Fibroblast of skin of abdomen (primary cell): ENCODE measurements at places on chromosomes 2 and 18.

DNA sequence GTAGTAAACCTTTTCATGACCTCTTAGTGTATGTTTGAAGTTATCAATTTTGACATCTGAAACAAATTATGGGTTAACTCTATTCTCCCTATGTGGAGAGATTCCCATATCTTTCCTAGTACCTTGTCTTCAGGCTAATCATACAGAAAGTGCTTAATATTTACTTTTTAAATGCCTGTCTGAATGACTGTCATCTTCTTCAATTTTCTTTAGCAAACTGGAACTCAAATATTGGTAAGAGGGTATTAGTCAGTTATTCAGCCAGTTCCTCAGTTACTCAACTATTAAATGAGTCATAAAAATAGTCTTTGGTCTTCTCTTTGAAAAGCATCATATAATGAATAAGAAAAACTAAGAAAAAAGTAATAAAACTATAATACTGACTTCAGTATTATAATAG is 1038.0 kb upstream of the PIK3C3 start:
- peak; percentile 65 for DNase-seq

DNA sequence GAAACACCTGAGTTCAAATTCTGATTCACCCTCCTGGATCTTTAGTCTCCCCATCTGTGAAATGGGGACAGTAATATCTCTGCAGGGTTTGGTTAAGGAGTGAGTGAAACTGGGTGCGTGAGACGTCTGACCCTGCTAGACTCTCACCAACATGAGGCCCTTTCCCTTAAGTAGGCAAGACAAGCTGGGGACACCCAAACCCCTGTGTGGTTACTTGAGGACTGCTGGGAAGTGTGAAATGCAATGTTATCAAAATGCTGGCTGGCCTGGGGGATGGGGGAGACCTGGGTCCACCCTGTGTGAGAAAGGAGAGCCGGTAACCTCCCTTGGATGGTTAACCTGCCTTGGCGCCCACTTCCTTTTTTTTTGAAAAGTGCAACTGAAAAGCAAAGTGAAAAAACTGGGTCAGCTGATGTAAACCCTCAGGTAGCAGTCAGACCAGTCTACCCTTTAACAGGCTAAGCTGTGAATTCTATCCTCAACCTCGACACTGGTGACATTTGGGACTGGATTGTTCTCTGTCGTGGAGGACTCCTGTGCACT is 82.3 kb downstream of the INPP5D start:
- DNase-seq, result no peak

DNA sequence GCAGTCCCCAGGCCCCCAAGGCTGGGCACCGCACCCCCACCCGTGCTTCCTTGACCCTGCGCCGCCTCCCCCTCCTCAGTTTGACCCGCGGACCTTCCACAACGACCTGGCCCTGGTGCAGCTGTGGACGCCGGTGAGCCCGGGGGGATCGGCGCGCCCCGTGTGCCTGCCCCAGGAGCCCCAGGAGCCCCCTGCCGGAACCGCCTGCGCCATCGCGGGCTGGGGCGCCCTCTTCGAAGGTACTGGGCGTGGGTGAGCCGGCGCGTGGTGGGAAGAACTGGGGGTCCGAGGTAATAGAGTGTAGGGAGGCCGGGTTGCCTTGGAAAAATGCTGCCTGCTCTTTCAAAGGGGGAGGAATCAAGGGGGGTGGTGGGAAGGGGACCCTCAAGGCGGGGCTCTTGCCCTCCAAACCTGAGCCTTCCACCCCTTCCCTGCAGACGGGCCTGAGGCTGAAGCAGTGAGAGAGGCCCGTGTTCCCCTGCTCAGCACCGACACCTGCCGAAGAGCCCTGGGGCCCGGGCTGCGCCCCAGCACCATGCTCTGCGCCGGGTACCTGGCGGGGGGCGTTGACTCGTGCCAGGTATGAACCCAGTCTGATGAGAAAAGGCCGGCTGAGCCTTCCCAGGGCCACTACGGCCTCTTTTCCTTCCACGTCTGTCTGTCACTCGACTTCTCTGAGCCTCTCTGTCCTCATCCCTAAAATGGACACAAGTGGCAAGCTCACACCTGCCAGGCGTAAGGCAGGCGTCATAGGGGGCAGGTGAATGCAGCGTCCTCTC is 2.6 kb downstream of the PRSS56 start:
- DNase-seq, result no peak

- peak; percentile 79 for DNase-seq
Measured at GRCh38 chr2:234678711-234679110, 181.8 kb upstream of the ARL4C start.

GRCh38 chr2:72993147-72993932 is 76.0 kb downstream of the EMX1 start:
- DNase-seq, result peak; percentile 20
